RKO (cell line): ENCODE measurements at places on chromosomes 6 and 20.
A peak's percentile ranks its signal among the peaks of the same experiment; 100 is the strongest.

- no peak for DNase-seq
These were observed 121.2 kb downstream of the DST start for GRCh38 chr6:56521454-56521853.

DNA sequence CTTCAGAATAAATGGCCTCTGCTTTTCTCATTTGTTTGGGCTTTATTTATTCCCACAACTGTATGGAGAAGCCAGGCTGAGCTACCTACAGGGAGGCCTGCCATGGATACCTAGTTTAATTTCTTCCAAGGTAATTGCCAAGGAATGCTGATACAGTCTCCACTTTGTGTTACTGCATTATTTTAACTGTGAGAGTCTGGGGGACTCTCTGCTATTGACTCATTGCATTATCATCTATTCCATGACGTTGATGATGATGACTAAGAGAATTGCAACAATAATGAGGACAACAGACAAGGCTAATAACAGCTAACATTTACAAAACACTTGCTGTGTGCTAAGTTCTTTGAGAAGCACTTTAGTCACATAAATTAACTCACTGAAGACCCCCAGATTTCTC, 88.3 kb upstream of the COL21A1 start:
- DNase-seq = peak; percentile 49

DNA sequence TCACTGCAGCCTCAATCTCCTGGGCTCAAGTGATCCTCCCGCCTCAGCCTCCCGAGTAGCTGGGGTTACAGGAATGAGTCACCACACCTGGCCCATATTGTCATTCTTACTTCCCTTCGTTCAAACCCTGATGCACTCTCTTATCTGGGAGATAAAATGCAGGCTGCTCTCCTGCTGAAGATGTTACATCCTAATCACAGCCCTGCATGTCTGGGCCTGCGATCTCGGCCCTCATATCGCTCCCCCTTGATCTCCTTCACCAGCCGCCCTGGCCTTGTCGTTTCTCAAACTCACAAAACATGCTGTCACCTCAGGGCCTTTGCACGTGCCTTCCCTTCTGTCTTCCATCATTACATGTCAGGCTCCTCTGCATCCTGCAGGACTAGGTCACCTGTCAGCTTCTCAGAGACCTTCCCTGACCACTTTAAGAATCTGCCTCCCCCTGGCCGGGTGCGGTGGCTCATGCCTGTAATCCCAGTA, 8.8 kb upstream of the C20orf203 start:
- DNase-seq = no peak

DNA sequence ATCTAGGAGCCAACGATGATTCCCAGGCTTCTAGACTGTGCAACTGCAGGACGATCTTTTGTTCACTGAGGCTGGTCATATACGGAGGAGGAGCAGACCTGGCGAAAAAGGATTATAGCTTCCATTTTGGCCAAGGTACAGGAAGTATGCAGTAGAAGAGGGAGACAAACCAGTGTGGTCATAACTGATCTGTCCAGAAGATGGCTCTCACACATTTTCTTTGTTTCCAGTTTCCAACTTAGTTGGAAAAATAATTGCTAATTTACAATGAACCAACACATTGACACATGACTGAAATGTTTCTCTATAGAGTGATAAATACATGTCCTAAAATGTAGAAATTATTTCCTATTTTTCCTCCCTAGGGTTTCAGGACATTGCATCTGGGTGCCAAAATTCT, 364.1 kb upstream of the BTBD3 start:
- peak; percentile 18 for DNase-seq

DNA sequence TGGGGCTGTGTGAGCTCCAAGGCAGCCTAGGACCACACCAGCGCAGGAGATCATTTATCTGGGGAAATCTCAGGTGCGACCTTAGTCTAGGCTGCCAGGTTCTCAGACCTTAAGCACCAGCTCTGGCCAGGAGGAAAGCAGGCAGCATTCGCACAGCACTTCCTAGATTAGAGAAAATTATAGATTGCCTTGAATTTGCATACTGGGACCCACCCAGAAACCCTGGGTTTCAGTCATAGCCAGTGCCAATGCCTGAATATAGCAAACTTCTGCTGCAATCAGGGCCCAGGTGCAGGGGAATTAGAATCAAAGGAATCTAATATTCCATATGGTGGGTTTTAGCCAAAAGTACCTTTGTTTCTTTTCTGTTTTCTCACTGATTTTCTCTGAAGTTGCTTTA, 204.3 kb upstream of the CST7 start:
- DNase-seq = no peak

GRCh38 chr6:154122195-154122925, 83.3 kb downstream of the OPRM1 start:
- DNase-seq = no peak

DNA sequence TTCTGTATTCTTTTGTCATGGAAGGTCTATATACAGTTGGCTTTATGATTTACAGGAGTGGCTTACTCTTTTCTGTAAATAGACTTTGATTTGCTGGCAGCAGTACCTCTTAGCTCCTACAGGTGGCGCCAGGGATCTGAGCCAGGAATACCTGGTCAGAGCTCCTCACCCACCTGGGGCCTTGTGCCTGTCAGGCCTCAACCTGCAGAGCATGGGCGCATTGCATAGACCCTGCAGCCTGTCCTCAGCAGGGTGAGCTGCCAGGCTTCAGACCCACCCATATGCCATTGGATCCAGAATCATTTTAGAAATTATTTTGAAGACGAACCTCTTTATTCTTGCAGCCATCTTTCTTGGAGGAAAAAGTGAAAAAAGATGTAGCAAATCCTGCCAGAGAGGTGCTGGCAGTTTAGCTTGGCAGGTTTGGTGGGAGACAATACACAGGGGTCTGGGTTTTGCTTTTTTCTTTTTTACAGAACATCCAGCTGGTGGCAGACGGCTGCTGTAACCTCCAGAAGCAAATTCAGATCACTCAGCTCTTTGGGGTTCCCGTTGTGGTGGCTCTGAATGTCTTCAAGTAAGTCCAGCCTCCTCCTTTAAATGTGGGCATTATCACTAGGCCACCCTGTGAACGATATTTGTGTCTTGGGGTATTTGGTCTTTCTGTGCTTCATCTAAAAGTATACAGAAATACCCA, 149.1 kb downstream of the MTHFD1L start:
- DNase-seq = peak; percentile 65

GRCh38 chr20:47468290-47469050, 33.2 kb upstream of the NCOA3 start:
- DNase-seq = no peak

DNA sequence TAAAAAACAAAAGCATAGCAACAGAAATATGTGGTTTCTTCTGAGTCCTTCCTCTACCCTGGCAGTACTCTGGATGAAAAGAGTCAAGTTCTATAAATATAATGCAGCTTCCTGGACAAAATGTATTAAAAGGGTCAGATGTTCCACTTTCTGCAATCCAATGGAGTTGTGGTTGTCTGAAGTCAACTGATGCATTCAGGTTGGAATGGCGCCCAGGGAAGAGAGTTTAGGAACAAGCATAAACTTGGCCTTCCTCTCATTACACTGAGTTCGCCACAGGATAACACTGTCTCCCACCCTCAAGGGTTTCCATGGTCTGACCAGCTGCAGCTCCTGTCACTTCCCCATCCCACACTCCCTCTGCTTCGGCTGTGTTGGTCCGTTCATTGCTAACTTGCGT, 66.4 kb downstream of the PLEKHG1 start:
- no peak for DNase-seq

DNA sequence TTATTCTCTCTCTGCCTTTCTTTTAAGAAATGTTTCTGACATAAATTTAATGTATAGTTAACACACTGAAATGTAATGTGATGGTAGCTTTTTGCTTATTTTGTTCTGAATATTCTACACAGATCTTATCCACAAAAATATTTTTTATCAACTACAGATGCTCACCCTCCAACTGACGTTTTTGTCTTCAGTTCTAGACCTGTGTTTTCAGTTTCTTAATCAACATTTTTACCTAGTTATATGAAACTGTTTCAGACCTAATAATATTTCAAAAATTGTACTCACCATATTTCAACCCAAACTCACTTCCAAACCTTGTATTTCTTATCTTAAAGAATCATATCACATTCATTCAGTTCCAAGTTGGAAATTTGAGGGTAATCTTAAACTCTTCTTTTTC, 452.8 kb downstream of the RFPL4B start:
- DNase-seq = no peak

GRCh38 chr6:31308845-31309175, 36.9 kb upstream of the HLA-C start:
- no peak for DNase-seq

- DNase-seq = peak; percentile 9
These were observed at the start of gene DDO for GRCh38 chr6:110415086-110415916. Gene DDO (minus strand): TSS chr6:110415575. CDS start chr6:110413462, 2,113 bp downstream.

GRCh38 chr6:35185302-35185681, 28.5 kb upstream of the SCUBE3 start:
- no peak for DNase-seq

- DNase-seq = peak; percentile 53
These were observed 102.9 kb upstream of the ZNF184 start for GRCh38 chr6:27575594-27576361.

DNA sequence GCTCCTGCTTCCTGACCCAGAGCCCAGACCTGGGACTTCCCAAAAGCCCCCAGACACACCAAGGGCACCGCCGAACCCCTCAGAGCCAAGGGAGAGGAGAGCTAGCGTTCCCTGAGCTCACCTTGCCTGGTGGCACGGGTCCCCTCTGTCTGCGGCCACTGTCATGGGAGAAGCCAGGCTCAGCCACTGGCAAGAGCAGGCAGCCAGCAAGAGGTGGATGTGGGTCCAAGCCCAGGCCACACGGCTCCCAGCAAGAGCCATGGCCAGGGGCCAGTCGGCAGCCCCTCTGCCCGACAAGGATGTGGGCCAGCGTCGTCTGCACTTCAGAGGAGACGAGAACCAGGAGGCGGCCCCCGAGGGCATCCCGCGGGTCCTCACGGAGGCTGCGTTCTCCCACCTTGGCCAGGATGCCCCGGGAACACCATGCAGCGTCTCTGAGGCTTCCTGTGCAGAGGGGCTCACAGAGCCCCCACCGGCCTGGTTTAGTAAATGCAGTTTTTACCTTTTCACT, 2.2 kb upstream of the PPDPF start:
- DNase-seq = no peak

DNA sequence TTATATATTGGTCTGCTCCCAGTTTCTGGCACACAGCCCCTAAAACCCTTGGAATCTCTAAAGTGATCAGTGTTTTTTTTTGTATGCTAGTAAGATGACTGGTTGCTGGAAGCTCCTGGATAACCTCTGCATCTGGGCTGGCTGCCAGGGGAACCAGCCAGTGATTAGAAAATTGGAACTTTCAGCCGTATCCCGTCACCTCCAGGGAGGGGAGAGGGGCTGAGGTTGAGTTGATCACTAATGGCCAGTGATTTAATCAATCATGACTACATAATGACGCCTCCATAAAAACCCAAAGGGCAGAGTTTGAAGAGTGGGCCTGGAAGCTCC, 48.0 kb upstream of the NOP56 start:
- DNase-seq = no peak

GRCh38 chr6:36547646-36548400, 544 bp upstream of the STK38 start:
- no peak for DNase-seq

DNA sequence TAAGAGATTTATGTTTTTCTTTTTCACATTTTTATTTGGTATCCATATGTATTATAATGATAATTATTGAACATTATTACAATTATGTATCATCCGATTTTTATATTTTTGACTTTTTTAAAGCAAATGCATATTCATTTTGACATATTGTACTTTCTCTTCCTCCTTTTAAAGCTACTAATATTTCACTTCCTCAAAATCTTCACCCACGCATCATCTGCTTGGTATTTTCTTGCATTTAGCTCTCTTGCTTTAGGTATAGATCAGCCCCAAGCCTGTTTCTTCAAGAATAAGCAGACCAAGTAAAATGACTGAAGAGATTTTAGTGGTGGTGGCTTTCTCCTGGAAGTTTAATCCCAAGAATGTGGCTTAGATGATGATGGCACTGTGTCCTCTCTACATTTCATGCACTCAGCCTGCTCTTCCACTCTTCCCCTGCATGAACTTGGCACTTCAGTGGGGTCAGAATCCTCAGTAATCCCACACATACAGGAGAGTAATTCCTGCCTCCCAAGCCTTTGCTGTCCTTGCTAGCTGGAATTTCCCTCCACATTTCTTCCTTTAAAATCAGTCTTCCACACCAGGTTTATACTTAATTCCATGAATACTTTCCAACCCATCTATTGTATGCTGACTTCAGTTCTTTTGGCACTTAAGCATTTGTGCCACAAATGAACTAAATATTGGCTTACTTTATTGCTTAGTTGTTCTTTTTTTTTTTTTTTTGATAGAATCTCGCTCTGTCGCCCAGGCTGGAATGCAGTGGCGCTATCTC, 8.2 kb downstream of the NCOA7 start:
- no peak for DNase-seq

DNA sequence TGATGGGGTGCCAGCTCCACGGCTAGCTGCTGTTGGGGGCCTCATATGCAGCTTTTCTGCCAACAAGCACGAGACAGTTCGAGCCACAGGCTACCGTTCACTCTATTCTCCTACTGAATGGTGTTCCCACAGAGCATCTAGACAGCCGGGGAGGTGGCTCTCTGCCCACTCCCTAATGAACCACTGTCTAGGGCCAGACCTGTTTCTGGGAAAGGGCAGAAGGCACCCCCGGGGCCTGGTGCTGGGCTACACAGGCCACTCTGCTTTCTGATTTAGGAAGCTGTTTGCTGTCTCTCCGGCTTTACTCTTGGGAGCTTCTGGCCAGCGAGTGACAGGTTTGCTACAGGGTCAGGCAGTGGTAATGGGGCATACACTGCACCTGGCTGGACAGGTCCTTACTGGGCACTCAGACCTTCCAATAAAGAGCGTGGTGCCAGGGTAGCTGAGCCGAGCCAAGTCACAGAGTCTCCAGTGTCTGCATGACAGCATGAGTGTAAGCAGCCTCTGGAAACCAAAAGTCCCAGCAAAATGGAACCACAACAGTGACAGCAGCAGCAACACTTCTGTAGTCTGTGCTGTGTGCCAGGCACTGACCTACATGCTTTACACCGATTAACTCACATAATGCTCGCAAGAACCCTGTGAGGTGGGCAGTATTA, 8.4 kb downstream of the CCDC167 start:
- DNase-seq = no peak

- peak; percentile 32 for DNase-seq
These were observed 111.7 kb downstream of the FAM50B start for GRCh38 chr6:3960754-3961361.

DNA sequence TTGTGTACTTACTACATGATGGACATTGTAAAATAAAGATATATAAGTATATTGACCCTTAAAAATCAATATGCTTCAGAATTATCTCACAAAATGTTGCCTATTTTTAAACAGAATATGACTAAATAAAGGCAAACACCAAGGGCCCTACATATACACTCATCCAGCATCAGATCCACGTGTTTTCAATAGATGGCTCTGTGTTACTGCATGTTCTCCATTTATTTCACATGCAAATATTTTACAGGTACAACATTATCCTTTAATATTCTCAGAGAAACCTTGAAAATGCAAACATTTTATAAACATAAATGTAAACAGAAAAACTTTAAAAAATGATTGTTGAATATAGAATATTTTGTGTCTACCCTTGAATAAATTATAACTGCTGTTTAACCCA, 2.9 kb upstream of the KHDRBS2 start:
- no peak for DNase-seq

GRCh38 chr6:18507561-18507960, 120.4 kb downstream of the RNF144B start:
- no peak for DNase-seq
